ENCODE measurements at places on chromosomes 3 and 15. TPM values are rescaled to one million over a fixed set of nuclear protein-coding genes. Genes with fewer than 3 reads are reported as not detected.

SNX22 gene
- 6.4 TPM for polyA plus RNA-seq

CACNA2D3 gene
- not detected for polyA plus RNA-seq

GRCh38 chr3:107740992-107741896, 218.5 kb downstream of the BBX start:
- no peaks in the 10 kb centered on the region for H3K4me1 ChIP-seq
- no peak overlapping the region for H3K27ac ChIP-seq
- H3K4me3 ChIP-seq, result no peak overlapping the region
- no peaks in the 10 kb centered on the region for H3K36me3 ChIP-seq
- DNase-seq, result no peak

DNA sequence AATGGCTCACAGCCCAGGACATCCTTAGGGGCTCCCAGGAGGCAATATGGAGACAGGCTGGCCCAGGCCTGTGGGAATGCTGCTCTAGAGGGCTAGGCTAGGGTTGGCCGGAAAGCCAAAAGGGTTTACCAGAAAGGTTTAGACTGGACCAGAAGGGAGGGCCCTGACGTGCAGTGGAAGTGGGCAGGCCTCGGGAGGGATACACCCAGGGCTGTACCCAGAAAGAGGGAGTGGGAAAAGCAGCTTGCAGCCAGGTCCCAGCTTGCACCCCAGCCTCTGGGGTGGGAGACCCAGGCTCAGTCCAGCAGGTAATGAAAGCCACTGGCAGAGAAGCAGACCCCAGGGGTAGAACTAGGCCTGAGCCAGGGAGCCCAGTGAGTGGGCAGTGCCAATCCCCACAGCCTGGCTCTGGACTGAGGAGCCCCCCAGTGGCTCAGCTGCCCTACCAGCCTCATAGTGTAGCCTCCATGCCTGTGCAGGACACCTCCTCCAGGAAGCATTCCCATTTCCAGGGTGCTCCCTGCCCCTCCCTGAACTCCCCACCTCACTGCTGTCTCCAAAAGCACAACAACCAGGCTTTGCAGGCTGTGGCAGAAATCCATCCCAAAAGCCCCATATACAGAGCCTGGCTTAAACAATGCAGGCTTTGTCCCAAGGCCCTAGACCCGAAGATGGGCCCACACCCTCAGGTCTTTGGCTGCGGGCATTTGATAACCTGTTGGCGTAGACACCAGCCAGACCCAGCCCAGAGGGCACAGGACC, 3.5 kb downstream of the GORASP1 start:
- H3K27ac ChIP-seq, result no peak overlapping the region
- H3K27me3 ChIP-seq, result no peaks in the 10 kb centered on the region
- peaks cover 23% of the 10 kb centered on the region for H3K4me1 ChIP-seq
- no peak for DNase-seq
- H3K36me3 ChIP-seq, result peaks cover 14% of the 10 kb centered on the region

DNA sequence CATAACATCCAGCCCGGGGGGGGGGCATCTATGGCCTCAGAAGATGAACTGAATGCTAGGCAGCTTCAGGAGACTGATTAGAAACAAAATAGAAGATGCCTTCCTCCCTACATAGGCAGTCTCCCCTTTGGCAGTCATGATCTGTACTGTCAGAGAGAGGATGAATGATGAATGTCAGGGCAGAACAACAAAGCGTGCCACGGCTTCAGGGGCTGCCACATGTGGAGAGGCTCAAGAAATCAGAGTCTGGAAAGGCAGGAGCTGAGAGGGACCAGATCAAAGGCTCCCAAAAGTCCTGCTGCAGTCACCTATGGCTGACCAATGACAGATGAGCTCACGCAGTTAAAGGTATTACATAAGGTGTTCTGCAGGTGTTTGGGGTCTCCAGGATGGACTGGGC, 180.4 kb downstream of the UACA start:
- H3K27ac ChIP-seq, result no peak overlapping the region
- no peak overlapping the region for H3K4me3 ChIP-seq
- no peaks in the 10 kb centered on the region for H3K36me3 ChIP-seq
- DNase-seq, result no peak
- no peaks in the 10 kb centered on the region for H3K4me1 ChIP-seq

DNA sequence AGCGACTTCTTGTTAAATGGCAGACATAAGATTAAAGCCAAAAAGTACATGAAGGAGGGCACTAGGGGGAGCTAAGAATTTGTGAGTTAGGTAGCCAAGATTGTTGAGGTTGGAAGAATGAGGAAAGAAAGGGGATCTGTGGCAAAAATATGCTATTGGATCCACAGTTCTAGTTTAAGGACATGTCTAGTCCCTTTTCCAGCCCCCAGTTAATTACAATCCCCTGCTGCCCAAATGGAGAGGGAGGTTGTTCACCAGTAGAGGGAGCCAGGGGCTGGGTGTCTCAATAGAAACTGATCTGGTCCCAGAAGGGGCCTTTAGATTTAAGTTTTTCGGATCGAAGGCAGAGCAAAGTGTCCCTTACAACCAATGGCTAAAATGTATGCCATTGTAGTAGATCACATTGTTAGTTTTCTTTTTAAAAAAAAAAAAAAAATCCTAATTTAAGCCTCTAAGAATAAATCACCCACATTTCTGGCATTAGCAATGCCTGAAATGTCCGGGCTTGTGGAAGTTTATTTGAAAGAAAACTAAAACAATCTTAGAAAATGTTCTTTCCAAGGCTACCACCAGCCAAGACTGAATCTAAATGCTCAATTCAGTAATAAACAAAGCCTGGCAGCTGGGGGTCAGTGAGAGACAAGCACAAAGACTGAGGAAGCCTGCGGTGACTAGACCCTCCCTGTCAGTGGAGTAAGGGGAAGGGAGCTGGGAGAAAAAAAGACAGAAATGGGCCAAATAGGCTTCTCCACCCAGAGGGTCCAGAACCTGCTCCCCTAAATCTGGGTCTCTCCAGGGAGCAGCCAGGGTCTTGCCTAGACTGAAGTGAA, 7.1 kb downstream of the COL8A1 start:
- no peak overlapping the region for H3K4me3 ChIP-seq
- H3K27me3 ChIP-seq, result peaks cover 2% of the 10 kb centered on the region
- no peak overlapping the region for H3K27ac ChIP-seq
- no peak for DNase-seq

GRCh38 chr3:85979034-85979433, 1011.9 kb downstream of the VGLL3 start:
- no peak overlapping the region for H3K27ac ChIP-seq
- no peak overlapping the region for H3K4me3 ChIP-seq
